Anterior cingulate cortex (tissue), 58 donors: ENCODE measurements at places on chromosomes 1 and 21.

DNA sequence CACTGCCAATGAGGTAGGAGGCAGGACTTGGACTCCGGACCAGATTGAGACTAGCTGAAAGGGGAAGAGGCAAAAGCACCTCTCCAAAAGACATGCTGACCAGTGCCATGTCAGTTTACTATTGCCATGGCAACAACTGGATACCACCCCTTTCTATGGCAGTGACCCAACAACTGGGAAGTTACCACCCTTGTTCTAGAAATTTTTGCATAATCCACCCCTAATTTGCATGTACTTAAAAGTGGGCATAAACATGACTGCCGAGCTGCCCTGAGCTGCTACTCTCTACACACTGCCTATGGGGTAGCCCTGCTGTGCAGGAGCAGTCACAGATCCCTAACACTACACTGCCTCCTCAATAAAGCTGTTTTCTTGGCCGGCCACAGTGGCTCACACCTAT, 19.0 kb upstream of the SLC6A9 start:
- DNase-seq: no peak

DNA sequence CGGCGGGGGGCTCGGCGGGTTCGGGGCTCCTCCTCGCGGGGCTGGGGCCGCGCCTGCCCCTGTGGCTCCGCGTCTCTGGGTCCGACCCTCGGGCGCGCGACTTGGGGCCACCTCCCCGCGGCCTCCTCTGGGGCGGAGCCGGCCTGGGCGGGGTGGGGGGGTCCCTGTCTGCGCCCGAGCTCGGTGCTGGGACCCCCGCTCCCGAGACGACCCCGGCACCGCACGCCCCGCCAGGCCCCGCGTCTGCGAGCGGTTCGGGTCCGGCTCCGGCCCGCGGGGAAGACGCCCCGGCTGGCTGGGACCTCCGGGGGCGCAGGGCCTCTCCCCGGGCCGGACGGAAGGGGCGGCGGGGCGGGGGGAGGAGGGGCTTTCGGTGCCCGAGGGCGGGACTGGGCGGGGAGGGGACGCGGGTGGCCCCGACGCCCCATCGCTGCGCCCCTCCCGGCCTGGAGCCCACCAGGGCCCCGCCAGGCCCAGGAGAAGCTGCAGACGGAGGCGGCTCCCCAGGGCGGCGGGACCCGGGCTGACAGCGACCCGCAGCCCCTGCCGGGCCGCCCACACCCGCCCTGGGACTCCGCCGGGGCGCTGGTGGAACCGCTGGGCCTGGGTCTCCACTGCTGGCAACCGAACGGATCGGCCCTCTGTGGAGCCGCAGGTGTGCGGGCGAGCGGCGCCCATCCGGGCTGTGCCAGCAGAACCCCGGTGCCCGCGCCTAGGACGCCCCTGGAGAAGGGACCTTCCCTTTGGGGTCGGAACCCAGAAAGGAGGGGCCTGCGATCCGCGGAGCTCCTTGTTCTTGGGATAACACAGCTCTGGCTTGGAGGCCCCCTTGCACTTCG, 610 bp downstream of the COL6A2 start:
- DNase-seq: no peak

DNA sequence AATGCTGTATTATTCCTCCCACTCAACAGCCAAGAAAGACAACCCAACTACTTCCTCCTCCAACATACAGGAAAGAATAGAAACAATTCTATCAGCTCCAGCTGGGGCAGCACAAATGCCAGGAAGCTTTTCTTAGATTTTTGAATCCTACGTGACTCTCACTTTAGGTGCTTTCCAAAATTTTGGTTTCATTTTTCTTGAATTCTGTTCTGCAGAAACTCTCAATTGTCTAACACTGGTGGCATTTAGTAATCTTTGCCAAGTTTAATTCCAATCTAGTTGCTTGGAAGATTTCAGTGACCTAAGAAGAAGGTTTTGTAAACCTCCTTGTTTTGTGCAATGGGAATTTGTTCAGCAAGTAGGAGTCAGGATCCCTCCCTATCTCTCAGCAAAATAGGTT, 37.1 kb upstream of the DOCK7 start:
- no peak for DNase-seq

GRCh38 chr1:240190881-240191401, 99.3 kb downstream of the FMN2 start:
- DNase-seq: no peak

DNA sequence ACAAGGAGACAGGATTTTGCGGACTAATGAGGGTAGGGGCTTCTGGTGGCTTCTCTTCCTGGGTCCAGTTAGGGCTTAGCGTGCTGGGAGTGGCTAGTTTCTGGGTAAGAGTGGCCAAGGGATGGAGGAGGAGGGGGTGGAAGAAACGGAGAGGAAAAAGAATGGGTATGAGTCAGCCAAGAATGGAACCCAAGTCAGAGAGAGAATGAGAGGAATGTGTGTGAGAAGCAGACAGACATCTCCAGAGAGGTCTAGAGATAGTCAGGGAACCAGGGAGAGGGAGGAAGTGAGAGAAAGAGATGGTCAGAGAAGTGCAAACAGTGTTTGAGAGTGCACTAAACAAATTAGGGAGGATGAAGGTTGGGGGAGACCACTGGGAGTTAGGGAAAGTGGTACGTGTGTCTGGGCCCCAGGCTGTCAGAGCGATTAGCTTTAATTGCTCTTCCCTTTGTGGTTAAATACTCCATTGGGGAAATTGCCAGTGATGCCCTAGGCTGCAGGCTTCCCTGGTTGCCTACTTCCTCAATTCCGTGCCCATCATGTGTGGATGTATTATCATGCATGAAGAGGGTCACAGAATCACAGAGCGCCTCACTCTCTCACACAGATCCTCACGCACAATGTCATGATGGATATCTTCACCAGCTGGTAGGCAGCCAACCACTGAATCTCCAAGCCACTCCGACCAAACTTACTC, 1.4 kb downstream of the PEA15 start:
- DNase-seq: no peak

- DNase-seq: no peak
Measured at GRCh38 chr1:63937461-63938022, 163.7 kb downstream of the ROR1 start.

DNA sequence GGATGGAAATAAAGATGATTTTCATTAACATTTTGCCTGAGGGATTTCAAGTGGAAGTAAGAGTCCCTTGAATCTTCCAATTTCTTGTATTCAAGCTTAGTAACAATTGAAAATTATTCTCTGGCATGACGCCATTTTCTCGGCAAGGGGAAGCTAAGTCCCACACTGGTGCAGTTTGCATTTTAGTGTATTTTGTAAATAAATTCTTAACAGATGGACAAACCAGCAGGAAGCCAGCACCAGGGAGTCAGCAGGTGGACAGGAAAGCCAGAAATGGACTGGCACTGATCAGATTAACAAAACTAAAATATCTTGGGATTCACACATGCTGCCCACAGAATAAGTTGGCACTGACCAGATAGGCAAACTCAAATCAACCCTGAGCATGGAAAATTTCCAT, 311.3 kb downstream of the LRRIQ3 start:
- DNase-seq: no peak

DNA sequence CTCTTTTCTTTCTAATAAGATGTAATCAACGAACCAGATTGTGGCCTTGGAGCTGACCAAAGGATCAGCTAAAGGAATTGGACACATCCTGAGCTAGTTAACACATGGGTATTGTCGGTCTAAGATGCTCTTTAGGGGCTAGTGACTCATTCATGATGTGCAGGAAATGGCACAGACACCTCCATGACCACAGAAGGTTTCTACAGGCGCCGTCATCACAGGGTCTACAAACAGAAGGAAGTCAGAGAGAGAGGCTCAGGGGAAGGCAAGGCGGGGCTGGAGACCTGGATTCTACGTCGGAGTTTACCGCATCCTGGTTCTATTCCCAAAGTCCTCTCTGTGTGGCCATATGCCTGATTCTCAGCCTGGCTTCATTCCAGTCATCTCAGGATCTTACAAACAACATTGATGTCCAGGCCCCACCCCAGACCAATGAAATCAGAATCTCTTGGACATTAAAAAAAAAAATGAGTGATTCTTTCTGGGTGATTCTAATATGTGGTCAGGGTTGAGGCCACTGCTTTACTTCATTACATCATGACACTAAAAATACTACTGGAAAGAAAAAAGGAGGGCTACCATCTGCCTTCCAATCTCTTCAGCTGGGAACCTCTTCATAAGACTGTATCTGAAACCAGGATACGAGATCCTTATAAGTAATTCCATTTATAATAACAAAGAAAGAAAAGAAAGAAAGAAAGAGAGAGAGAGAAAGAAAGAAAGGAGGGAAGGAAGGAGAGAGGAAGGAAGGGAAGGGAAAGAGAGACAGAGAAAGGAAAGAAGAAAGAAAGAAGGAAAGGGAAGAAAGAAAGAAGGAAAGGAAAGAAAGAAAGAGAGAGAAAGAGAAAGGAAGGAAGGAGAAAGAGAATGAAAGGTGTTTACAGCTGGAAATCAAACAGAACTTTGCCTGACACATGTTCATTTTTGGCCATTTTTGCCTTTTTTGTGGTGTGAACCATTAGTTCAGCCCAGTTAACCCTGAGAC, 11.6 kb upstream of the KCNJ15 start:
- DNase-seq: no peak

DNA sequence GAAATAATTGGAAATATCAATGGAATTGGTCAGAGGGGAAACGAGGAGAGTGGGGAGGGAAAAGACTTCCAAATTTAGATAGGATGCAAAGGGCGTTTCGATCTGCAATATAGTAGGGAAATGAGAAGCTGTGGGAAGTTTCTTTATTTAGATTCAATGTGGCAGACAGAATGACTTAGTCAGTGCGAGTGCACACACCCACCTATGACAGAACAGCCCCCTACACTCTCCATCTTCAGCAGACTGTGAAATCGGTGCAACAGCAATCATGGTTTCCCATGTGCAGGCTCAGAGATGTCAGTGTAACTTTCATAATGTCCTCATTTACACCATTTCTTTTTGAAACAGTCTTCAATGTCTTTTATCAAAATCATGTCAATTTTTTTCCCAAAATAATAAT, 46.0 kb downstream of the DIP2A start:
- no peak for DNase-seq

GRCh38 chr1:43363935-43364525, 3.8 kb downstream of the ELOVL1 start:
- DNase-seq: no peak

DNA sequence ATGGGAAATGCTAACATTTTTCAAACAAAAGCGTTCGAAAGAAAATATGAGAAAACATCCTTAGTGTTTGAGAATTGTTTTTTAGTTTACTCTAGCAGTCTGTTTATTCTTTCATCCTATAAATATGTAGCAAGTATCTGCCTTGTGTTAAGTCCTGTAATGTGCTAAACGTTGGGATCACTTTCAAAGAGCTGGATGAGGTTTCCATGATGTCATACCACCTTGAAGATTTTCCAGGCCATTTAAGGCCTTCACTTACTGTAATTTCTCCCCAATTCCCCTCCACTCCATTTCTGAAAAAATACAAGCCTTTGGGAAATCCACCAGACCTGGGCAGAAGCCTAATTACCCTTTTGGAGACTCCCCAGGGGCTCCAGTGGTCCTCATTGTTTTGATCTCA, 24.2 kb upstream of the CTBS start:
- no peak for DNase-seq
